ENCODE measurements at places on chromosomes 6 and 20.

GRCh38 chr6:148747145-148747470 is 278 bp downstream of the UST start:
- DNase-seq = no peak

DNA sequence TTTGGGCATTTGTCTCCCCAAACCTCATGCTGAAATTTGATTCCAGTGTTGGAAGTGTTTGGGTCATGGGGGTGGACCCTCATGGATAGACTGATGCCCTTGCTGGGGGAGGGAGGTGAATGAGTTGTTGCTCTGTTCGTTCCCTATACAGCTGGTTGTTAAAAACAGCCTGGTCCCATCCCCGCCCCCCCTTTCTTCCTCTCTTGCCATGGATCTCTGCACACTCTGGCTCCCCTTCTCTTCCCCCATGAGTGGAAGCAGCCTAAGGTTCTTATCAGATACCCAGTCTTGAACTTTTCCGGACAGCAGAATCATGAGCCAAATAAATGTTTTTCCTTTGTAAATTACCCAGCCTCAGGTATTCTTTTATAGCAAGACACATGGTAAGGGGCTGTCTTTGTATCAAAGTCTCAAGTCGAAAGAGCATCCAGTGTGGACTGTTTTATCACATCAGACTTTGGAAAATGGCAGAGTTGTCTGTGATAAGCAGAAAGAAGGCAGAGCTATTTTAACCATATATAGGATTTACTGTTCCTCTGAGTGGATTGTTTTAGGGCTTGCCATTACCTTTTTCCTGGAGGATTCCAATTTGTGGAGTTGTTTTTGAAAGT is 31.2 kb downstream of the SLC9A8 start:
- no peak for DNase-seq

DNA sequence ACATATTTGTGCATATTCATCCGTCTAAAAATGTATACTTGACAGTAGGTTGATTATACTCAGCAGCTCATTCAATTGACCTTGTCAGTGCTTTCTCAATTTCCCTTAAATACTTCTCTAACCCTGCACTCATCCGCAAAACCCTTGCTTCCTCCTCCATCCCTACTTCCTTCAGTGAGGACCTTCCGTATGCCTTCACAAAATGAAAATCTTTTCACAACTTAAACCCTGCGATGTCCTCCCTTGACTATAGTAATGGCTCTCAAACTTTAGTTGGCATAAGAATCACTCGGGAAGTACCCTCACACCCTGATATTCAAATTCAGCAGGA is 5.2 kb downstream of the MBOAT1 start:
- DNase-seq = no peak

GRCh38 chr6:2181567-2181966 is 63.8 kb downstream of the GMDS start:
- no peak for DNase-seq
